DMS 273 treated with DMSO at 0.1 percent for 48 hours (cell line): ENCODE measurements at places on chromosomes 1 and 21.

- DNase-seq, result no peak
Measured at GRCh38 chr1:67540733-67541125, 110.5 kb upstream of the SERBP1 start.

- DNase-seq, result no peak
Measured at GRCh38 chr1:229035054-229035747, 235.7 kb upstream of the RAB4A start.

GRCh38 chr21:35226328-35226727 lies 177.2 kb upstream of the RUNX1 start:
- DNase-seq, result no peak

DNA sequence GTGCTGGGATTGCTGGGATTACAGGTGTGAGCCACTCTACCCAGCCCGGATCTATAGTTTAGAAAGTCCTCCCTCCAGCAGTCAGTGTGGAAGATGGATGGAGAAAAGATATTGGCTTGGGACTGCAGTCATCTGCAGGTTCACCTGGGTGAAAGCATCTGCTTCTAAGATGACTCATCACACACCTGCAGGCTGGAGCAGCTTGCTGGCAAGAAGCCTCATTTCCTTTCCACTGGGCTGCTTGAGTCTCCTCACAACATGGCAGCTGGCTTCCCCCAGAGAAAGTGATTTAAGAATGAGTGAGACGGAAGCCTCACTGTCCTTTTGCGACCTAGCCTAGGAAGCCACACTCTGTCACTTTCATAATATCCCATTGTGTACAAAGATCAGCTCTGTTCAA lies 50.0 kb downstream of the FOXO6 start:
- DNase-seq, result no peak

GRCh38 chr1:185732951-185733350 lies 1.2 kb upstream of the HMCN1 start:
- no peak for DNase-seq

GRCh38 chr21:15241997-15242736 lies 177.4 kb upstream of the NRIP1 start:
- no peak for DNase-seq

GRCh38 chr1:113660088-113660487 lies 99.2 kb downstream of the PHTF1 start:
- DNase-seq, result no peak

DNA sequence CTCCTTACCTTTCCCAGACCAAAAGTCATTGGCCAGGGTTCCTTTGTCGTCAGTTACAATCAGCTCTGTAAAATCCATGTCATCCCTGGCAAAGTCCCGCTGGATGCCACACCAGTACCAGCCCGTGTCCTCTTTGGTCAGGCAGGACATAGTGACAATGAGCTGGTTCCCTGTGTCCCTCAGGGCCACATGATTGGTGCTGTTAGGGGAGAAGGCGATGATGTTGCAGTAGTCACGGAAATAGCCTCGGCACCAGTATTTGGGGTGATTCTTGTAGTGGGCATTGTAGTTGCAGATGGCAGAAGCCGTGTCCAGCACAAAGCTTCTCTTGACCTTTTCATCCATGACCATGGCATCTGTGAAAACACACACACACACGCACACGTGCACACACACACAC lies 14.8 kb downstream of the ADORA3 start:
- DNase-seq, result no peak
